ENCODE measurements at places on chromosomes 12 and 14.

DNA sequence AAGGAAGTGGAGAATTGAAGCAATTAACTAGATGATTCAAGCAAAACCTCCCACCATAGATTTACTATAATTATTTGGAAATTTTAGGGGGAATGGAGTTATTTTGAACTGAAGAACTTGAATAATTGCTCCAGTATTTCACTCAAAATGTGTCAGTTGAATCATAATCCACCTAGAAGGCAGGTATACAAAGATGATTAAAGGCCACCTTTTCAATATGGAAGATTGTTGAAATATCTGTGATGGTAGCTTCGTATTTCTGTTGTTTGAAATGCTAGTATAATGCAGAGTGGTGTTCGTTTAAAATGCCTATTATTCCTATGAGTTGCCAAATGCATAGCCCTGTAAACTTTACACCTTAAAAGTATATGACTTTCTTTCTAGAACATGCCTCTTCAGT is 3.1 kb downstream of the HMGA2 start:
- no peak for DNase-seq

DNA sequence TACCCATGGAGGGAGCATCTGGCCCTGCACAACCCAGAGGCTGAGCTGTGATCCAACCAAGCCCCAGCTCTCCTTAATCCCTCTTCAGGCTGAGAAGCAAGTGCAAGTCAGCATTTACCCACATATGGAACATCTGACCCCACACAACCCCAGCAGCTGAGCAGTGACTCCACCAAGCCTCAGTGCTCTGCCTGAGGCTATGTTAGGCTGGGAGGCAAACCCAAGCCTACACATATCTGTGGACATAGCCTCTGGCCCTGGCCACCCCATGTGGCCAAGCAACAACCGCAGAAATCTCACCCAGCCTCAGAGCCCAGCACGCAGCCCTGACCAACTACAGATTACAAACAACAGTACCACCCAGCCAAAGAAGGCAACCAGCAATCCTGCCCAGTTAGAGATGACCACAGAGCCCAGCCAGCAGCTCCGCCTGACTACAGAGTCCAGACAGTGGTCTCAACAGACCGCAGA is 142.8 kb downstream of the NUAK1 start:
- DNase-seq: no peak

GRCh38 chr14:72476657-72477499 is 417.0 kb downstream of the DPF3 start:
- DNase-seq: peak; percentile 28

DNA sequence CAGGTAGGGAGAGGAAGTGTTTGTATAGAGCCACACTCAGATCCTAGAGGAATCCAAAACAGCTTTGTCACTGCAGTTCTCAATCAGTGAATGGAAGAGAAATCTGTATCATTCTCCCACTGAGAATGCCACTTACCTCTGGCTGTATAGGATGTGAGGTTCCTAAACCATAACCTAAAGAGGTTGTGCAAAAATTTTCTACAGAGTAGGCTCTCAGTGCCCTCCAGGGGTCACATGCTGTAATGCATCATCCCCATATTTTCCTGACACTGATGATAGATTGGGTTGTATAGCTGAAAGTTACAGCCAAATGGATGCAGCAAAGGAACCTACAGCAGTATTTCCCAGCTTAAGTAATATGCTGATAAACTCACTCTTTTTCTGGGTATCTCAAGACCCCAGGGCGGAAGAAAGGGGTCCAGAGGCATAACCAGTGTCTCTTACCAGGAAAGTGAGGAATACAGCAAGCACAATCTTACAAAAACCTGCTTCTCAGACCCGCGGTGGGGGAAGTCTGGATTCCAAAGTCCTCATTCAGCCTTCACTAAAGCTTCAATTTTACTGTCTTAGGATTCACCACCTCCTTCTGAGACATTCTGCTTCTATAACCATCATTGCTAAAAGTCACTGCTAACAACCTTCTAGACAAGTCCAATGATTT is 3.8 kb downstream of the BCDIN3D start:
- no peak for DNase-seq

GRCh38 chr12:82833481-82833880 is 146.8 kb downstream of the TMTC2 start:
- DNase-seq: no peak

- no peak for DNase-seq
These were observed 43.9 kb downstream of the CCDC88C start for GRCh38 chr14:91373591-91374254.

- no peak for DNase-seq
These were observed 356.7 kb downstream of the SNAPC1 start for GRCh38 chr14:62118871-62119270.

- DNase-seq: no peak
These were observed 109.5 kb downstream of the ZFP36L1 start for GRCh38 chr14:68683326-68683725.

DNA sequence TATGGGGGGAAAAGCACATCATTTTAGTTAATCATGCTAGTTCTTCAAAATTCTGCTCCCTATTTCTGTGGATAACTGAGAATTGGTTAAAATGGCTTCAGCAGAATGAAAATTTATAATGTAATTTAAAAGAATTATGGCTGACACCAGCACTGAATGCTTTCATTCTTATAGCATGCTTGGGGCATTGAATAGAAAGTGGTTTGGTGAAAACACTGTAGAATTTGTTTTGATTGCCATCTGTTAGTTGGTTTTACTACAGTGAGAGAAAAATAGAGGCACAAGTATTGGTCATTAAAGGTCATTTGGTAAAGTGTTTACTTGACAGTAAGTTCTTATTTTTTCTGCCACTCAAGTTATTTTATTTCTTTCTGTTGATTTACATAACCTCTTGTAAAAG is 70.8 kb downstream of the PRORP start:
- DNase-seq: no peak

DNA sequence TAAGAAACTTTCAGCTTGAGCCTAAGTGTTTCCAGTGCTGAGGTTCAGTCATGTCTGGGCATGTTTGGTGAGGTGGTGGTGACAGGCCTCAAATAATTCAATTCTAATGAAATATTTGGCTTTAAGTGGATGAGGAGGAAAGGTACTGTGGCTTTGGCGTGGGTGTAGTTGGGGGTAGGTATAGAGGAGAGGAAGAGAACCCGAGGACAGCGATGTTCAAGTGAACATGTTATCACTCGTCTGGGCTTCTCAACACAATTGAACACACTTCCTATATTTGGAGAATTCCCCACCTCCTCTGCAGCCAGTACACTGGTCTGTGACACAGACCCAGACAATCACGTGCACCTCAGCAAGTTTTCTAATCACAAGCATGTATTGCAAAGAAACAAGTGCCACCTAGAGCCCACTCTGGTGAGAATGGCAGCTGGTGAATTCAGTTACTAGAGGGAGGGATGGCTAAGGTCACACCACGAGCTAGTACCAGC is 53.0 kb downstream of the IFNG-AS1 start:
- no peak for DNase-seq

DNA sequence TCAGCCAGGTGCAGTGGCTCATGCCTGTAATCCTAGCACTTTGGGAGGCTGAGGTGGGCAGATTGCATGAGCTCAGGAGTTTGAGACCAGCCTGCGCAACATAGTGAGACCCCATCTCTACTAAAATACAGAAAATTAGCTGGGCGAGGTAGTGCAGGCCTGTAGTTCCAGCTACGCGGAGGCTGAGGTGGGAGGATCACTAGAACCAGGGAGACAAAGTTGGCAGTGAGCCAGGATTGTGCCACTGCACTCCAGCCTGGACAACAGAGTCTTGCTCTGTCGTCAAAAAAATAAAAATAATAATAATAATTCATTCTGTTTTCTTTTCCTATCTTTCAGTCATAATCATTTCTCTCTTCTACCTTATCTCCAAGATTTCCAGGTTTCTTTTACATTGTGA is 48.6 kb upstream of the USP44 start:
- DNase-seq: no peak

GRCh38 chr12:6074979-6075585 is 49.4 kb downstream of the VWF start:
- no peak for DNase-seq

- DNase-seq: no peak
These were observed 388.1 kb downstream of the ZFP36L1 start for GRCh38 chr14:68404652-68405183.

GRCh38 chr12:42261708-42262107 is 23.7 kb upstream of the YAF2 start:
- no peak for DNase-seq

DNA sequence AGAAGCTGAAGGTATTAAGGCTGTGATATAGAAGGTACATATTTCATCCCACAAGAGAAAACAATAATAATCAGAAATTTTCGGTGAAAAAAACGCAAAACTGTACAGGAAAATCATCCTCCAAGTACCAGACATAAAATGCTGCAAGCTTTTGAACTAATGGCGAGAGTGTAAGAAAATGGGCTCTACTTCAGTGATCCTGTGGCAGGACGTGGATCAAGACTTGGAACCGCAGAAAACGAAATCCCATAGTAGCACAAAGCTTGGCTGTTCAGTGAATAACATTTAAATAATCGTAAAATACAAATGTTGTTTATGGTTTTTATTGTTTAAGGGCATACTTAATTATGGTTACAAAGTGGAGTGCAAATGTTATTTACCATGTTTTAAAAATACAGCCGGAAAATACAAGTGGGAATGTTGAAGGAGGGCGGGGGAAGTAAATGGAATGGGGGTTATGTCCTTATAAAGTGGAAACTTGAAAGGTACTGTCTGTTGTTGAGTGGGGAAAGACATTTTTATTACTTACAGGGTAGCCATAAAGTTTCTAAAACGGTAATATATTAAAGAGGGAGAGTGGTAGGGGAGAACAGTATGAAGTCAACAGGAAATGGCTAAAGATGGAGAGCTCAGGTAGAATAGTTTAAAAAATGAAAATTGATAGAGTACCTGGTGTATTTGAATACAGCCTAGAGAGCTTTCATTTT is 1.1 kb downstream of the SMIM10L1 start:
- no peak for DNase-seq

- DNase-seq: peak; percentile 75
These were observed 3.7 kb downstream of the SIVA1 start for GRCh38 chr14:104756477-104757237.

DNA sequence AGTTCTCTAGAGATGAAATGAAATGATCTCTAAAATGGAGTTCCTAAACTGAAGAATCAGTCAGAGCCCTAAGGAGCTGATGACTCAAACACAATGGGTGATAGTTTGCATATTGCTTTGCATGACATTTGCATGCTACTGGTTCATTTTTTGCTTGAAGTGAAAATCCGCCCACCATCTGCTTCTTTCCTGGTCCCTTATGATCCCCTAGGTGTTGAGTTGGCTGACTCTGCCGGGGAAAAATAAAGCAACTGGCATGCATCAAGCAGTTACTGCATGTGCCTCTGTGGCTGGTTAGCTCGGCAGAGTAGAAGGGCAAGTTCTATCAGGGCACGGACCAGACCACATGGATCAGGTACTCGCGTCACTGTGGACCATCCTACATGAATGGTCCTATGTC is 151.1 kb downstream of the PPM1H start:
- DNase-seq: no peak

GRCh38 chr14:21343035-21343794 is 40.6 kb downstream of the SUPT16H start:
- DNase-seq: no peak

- DNase-seq: no peak
These were observed 708.0 kb downstream of the BCL11B start for GRCh38 chr14:98564006-98564405.

DNA sequence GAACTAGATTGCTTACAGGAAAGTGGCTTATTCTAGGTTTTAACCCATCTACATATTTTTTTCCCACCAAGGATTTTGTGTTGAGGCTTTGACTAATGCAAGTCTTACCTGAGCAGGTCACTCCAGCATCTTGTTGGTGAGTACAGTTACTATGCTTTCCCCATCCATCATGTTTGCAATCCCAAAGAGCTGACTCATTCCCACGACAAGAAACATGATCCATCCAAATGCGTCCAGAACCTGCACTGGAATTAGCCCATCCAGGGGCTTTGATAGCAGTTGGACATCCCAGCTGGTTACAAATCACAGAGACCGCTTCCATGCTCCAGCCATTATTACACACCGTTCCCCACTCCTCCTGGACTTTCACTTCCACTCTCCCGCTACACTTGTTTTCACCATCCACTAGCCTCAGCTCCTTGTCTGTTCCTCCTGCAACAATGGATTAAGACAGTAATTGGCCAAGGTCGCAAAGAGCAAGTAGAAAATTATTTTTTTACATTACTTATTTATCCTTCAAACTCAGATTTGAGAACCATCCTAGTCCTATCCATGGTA is 2.5 kb downstream of the CD163 start:
- DNase-seq: no peak

DNA sequence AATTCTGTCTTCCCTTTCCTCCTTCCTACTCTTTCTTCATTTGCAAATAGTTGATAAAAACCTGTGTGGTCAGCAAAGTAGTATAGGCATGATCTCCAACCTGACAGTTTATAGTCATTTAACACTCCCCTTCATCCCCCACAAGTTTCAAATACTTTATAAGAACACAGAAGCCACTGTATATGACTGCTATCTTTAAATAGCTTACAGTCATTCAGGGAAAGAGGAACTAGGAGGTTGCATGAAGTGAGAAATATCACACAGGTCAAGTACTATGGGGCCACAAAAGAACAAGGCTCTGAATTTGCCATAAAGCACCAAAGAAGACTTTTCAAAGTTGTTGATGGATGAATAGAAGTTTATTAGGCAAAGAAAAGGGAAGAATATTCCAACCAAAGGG is 431.3 kb downstream of the NPAS3 start:
- no peak for DNase-seq

DNA sequence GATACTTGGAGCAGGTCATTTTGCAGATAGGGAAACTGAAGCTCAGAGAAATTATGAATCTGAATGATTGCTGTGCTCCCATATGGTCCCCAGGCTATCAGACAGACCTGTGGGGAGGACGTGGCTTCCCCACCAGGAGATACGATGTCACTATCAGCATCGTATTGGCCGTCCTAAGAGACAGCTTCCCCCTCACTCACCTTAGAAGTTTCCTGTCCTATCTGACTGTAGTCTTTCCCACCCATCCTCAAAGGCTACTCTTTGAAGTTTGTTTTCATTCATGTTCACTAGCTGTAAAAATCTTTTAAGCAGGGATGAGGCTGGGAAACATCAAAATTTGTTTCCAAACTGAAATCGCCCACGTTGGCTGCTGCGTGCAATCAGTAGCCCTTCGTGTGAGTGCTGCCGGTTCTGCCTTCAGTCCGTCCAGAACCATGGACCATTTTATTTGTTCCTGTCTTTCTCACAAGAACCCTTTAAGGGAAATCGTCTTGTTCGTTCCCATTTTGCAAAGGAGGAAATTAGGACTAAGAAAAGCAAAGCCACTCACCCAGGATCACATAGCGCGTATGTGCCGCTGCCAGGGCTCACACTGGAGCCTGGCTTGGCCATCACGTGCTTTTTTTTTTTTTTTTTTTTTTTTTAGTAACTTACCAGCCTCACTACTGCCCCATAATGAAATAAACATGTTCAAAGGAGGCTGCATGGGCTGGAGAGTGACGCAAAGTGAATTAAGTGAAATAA is 1.0 kb upstream of the KDM2B start:
- peak; percentile 39 for DNase-seq
